Daoy (cell line): ENCODE measurements at places on chromosomes 6 and 20. TPM values are rescaled to one million over a fixed set of nuclear protein-coding genes. Genes with fewer than 3 reads are reported as not detected.

Gene PNLDC1
- total RNA-seq, result 0.06 TPM in 1 of 2 replicates, not detected in the other

Gene HCK
- 0.15 TPM in 1 of 2 replicates, not detected in the other for total RNA-seq

Gene SMPDL3A
- 6.0 and 7.8 TPM in 2 replicates for total RNA-seq

Gene STMND1
- 0.29 and 0.33 TPM in 2 replicates for total RNA-seq

Gene CLPSL1
- not detected in 2 replicates for total RNA-seq

Gene EPB41L2
- 14.1 and 27.2 TPM in 2 replicates for total RNA-seq

Gene QRSL1
- 15.5 and 16.5 TPM in 2 replicates for total RNA-seq

Gene NRSN1
- total RNA-seq, result not detected in 2 replicates

Gene TP53TG5
- total RNA-seq, result not detected in 2 replicates

Gene PRDM13
- 2.3 and 3.4 TPM in 2 replicates for total RNA-seq

Gene OR2H1
- total RNA-seq, result not detected in 2 replicates

Gene TMEM74B
- total RNA-seq, result 0.06 TPM in 1 of 2 replicates, not detected in the other

Gene SERAC1
- 2.5 and 3.9 TPM in 2 replicates for total RNA-seq

Gene WFDC2
- total RNA-seq, result not detected in 2 replicates

Gene PGC
- total RNA-seq, result not detected in 2 replicates

Gene SLC23A2
- total RNA-seq, result 4.7 and 6.2 TPM in 2 replicates

Gene PTPN1
- 32.2 and 33.4 TPM in 2 replicates for total RNA-seq

Gene GNL1
- 36.8 and 57.4 TPM in 2 replicates for total RNA-seq

Gene TSPO2
- not detected in 2 replicates for total RNA-seq

Gene TFAP2C
- 4.5 and 7.7 TPM in 2 replicates for total RNA-seq

Gene MYLIP
- total RNA-seq, result 10.5 and 11.4 TPM in 2 replicates

Gene BHLHE23
- not detected in 2 replicates for total RNA-seq

Gene SNAP91
- total RNA-seq, result 0.65 and 0.86 TPM in 2 replicates

Gene KCNK5
- total RNA-seq, result 5.2 and 7.1 TPM in 2 replicates

Gene OOEP
- not detected in 2 replicates for total RNA-seq

Gene GPSM3
- 2.2 and 6.6 TPM in 2 replicates for total RNA-seq

Gene SERPINB1
- total RNA-seq, result 1.4 and 3.7 TPM in 2 replicates

Gene RIMS4
- total RNA-seq, result 2.0 and 2.1 TPM in 2 replicates

Gene MRAP2
- 0.92 and 1.9 TPM in 2 replicates for total RNA-seq

Gene MAP7
- total RNA-seq, result 0.95 and 1.1 TPM in 2 replicates

Gene EFCAB8
- total RNA-seq, result 1.2 TPM in 1 of 2 replicates, not detected in the other

Gene ACSS1
- total RNA-seq, result 0.51 and 0.86 TPM in 2 replicates

Gene DEFB115
- total RNA-seq, result not detected in 2 replicates

Gene ARMH2
- not detected in 2 replicates for total RNA-seq

Gene MYLK2
- total RNA-seq, result 3.0 and 3.4 TPM in 2 replicates

Gene GHRH
- not detected in 2 replicates for total RNA-seq

Gene HLA-DOB
- total RNA-seq, result 0.63 TPM in 1 of 2 replicates, not detected in the other
